Spinal cord (tissue), 10 donors: ENCODE measurements at places on chromosomes 5 and 9.

GRCh38 chr5:146340260-146341081, 1.8 kb downstream of the POU4F3 start:
- H3K27ac ChIP-seq = no peak overlapping the region
- no peak overlapping the region for H3K4me3 ChIP-seq
- H3K27me3 ChIP-seq = peaks cover 99% of the 10 kb centered on the region
- H3K4me1 ChIP-seq = peaks cover 41% of the 10 kb centered on the region

- H3K27me3 ChIP-seq = no peaks in the 10 kb centered on the region
- H3K36me3 ChIP-seq = no peaks in the 10 kb centered on the region
- H3K4me1 ChIP-seq = peaks cover 10% of the 10 kb centered on the region
- DNase-seq = no peak
Observed at GRCh38 chr5:113117543-113118115, 141.0 kb downstream of the DCP2 start.

DNA sequence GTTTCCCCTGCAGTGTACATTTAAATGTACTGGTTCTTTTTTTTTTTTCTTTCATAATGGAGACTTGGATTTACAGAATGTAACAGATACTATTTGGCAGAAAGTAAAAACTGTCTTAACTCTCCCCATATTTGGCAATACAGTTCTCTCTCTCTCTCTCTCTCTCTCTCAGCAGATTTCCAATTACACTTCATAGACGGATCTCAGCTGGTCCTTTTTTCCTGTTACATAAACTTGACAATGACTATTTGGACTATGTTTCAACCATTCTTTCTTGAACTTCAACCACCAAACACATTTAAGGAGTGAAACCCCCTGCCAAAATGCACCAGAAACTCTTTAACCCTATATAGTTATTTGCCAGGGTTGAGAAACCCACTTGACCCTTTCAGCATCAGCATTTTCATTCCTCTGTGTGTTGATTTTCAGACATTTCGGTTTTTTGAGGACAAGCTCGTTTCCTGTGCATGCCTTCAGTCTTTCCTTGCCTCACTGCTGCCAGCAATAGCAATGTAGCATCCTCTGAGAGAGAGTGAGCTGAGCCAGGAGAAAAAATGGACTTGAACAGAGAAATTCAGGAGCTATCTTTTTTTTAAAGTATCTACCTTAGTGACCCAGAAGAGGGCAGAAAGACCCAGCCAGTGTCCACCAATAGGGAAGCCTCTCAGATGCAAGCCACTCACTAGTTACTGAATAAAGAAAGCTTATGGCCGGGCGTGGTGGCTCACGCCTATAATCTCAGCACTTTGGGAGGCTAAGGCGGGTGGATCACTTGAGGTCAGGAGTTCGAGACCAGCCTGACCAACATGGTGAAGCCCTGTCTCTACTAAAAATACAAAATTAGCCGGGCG, 26.0 kb upstream of the GNA14 start:
- peaks cover 3% of the 10 kb centered on the region for H3K4me1 ChIP-seq
- no peak overlapping the region for H3K27ac ChIP-seq
- no peak for DNase-seq
- no peak overlapping the region for H3K4me3 ChIP-seq
- no peaks in the 10 kb centered on the region for H3K27me3 ChIP-seq
- H3K36me3 ChIP-seq = no peaks in the 10 kb centered on the region

- peaks cover 33% of the 10 kb centered on the region for H3K36me3 ChIP-seq
- no peaks in the 10 kb centered on the region for H3K4me1 ChIP-seq
- no peak for DNase-seq
- no peak overlapping the region for H3K27ac ChIP-seq
- no peaks in the 10 kb centered on the region for H3K27me3 ChIP-seq
- no peak overlapping the region for H3K4me3 ChIP-seq
Observed at GRCh38 chr5:177325868-177326381, 14.2 kb upstream of the MXD3 start.

GRCh38 chr5:148416921-148417320, 33.2 kb downstream of the FBXO38 start:
- no peak overlapping the region for H3K27ac ChIP-seq
- H3K27me3 ChIP-seq = no peaks in the 10 kb centered on the region
- no peak overlapping the region for H3K4me3 ChIP-seq
- H3K36me3 ChIP-seq = peaks cover 9% of the 10 kb centered on the region
- H3K4me1 ChIP-seq = no peaks in the 10 kb centered on the region

GRCh38 chr9:15157381-15157780, 149.6 kb downstream of the TTC39B start:
- H3K27me3 ChIP-seq = no peaks in the 10 kb centered on the region
- H3K4me1 ChIP-seq = no peaks in the 10 kb centered on the region

GRCh38 chr5:72605632-72606031, 98.4 kb upstream of the ZNF366 start:
- no peak for DNase-seq
- H3K4me3 ChIP-seq = no peak overlapping the region
- H3K27ac ChIP-seq = no peak overlapping the region
- H3K4me1 ChIP-seq = peaks cover 12% of the 10 kb centered on the region
- H3K36me3 ChIP-seq = no peaks in the 10 kb centered on the region

DNA sequence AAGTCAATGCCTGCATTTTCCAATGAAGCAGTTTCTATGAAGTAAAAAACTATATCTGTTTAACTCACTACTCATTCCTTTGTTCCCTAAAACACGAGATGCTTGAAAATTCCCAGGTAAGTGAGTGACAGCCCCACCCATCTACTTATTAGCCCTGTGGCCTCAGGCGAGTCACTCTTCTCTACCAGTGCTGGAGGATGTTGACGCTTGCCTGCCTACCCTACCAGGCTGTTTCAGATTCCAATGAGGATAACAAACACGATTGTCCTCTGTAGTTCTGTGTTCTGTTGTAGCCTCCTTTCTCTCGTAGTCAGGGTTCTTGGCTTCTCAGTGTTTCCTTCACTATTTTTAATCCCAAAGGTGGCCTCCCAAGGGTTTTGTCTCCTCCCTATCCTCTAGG, 388.8 kb downstream of the KDM4C start:
- peaks cover 14% of the 10 kb centered on the region for H3K36me3 ChIP-seq
- H3K27ac ChIP-seq = no peak overlapping the region
- no peaks in the 10 kb centered on the region for H3K27me3 ChIP-seq

DNA sequence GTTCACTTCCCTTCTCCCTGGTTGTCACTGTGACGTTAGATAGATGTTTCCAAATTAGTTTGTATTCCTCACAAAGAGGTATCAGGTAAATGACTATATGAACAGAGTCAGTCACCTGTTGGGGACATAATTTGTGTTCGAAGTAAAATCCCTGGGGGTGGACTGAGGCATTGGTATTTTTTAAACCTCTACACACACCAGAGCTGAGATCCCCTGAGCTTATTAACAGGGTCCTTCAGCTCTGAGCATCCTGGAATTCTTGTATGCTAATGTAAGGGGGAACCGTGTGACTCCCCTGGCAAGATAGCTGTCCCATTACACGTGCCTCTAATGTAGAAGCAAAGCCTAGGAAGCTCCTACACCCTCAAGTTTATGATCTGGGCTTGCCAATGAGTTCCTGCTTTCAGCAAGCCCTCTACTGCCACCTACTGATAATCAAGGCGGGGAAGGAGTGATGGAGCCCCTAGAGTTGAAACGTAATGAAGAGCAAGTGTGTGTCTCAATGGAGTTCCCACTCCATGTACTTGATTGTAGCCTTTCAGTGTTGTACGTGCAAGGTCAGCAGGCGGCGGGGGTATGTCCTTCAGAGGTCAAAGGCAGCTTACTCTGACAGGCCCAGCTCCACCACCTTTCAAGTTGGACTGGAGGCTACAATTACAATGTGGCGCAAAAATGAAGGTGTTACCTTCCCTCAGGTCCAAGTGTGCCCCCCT, 14.4 kb downstream of the PRKACG start:
- peak; percentile 94 for DNase-seq
- H3K4me3 ChIP-seq = no peak overlapping the region
- H3K4me1 ChIP-seq = peaks cover 4% of the 10 kb centered on the region
- no peak overlapping the region for H3K27ac ChIP-seq

DNA sequence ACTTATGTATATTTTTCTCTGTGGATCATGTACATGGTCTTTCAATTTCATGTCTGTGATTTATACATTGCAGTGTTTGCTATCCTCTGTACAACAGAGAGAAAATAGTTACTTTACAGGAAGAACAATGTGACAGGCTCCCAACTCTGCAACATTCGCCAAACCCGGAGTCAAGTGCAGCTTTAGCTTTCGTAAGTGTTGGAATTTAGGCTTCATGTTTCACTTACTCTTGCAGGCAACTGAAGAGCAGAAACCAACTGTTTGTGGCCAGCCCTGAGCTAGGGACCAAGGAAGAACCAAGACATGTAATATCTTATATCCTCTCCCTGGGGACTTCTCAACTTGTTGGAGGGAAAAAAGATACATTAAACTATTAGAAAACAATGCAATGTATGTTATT, 147.9 kb downstream of the C5orf15 start:
- no peak overlapping the region for H3K27ac ChIP-seq
- peaks cover 8% of the 10 kb centered on the region for H3K27me3 ChIP-seq
- DNase-seq = no peak
- H3K4me3 ChIP-seq = no peak overlapping the region
- H3K36me3 ChIP-seq = no peaks in the 10 kb centered on the region

GRCh38 chr9:81666123-81666522, 23.2 kb downstream of the TLE1 start:
- no peaks in the 10 kb centered on the region for H3K27me3 ChIP-seq
- no peak overlapping the region for H3K4me3 ChIP-seq
- peaks cover 47% of the 10 kb centered on the region for H3K4me1 ChIP-seq
- H3K27ac ChIP-seq = peak overlapping the region; percentile 54

GRCh38 chr5:133738271-133738670, 125.9 kb upstream of the FSTL4 start:
- H3K27me3 ChIP-seq = no peaks in the 10 kb centered on the region
- no peak overlapping the region for H3K4me3 ChIP-seq
- H3K4me1 ChIP-seq = no peaks in the 10 kb centered on the region
- no peak overlapping the region for H3K27ac ChIP-seq
- no peaks in the 10 kb centered on the region for H3K36me3 ChIP-seq

- DNase-seq = no peak
- no peaks in the 10 kb centered on the region for H3K4me1 ChIP-seq
- H3K27ac ChIP-seq = no peak overlapping the region
Observed at GRCh38 chr5:9479990-9480389, 65.9 kb downstream of the SEMA5A start.

DNA sequence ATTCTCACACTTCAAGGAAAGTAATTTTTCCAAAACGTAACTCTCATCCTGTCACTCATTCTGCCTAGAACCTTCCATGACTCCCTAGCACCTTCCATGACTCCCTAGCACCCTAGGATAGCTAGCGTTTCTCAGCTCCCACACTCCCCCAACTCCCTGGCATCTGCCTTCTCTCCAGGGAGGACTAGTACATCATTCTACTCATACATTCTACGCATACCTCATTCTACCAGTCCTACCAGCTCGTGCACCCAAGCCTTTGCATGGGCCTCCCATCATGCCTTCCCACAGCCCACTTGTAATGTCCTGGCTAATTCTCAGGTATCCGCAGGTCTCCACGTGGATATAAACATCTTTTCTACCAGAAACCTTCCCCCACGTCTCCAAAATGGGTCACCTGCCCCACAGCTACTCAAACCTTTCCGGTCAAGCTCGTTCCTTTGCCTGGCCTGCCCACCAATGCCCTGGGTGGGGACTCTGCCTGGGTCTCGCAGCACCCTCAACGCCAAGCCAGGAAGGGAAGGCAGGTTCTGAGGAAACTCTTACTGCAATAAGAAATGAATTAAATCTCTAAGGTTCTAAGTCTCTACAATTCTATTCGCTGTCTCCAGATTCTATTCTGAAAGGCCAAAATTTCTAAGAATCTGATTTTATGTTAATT, 930 bp downstream of the ANKS6 start:
- peaks cover 3% of the 10 kb centered on the region for H3K36me3 ChIP-seq
- peak overlapping the region; percentile 36 for H3K4me3 ChIP-seq
- H3K27ac ChIP-seq = no peak overlapping the region
- H3K4me1 ChIP-seq = peaks cover 30% of the 10 kb centered on the region
- DNase-seq = no peak
- H3K27me3 ChIP-seq = no peaks in the 10 kb centered on the region

- no peaks in the 10 kb centered on the region for H3K4me1 ChIP-seq
- no peaks in the 10 kb centered on the region for H3K36me3 ChIP-seq
- H3K4me3 ChIP-seq = no peak overlapping the region
- no peaks in the 10 kb centered on the region for H3K27me3 ChIP-seq
Observed at GRCh38 chr9:21856301-21857094, 54.1 kb downstream of the MTAP start.
